Stimulated activated CD8-positive, alpha-beta memory T cell treated with anti-CD3 and anti-CD28 coated beads, Interleukin-15, amount 100 ng/mL, for 48 hours (primary cell): ENCODE measurements at places on chromosomes 4 and X.
A peak's percentile ranks its signal among the peaks of the same experiment; 100 is the strongest.

- DNase-seq, result no peak
Measured at GRCh38 chr4:135240796-135241195, 1039.2 kb upstream of the PABPC4L start.

DNA sequence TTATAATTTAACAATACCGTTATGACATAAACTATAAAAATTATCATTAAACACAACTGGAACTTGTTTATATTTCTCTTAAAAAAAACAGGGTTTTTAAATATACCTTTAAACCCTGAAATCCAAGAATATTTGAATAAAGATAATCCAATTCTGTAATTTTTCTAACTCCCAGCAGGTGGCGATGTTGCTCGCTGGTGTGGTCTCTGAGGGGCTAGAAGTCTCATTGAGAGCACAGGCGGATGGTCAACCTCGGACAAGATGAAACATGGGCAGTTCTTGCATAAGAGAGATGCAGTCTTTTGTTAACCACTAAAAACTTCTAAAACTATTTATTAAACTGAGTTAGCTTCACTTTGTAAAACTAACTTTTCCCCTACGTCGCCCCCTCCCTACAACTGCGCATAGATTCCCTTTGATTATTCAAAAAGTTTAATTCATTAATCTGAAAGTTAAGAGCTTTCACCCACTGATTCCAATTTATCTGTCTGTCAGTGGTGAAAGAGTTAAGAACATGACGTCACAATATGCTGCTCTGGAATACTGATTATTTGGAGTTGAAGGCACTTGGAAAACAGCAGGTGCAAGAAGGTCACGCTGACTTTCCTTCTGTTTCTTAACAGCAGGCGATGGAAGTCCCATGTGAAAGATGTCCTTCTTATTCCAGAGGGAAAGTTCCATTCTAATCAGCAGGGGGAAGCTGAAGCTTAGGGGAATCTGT is 29.5 kb downstream of the DMP1 start:
- peak; percentile 0 for DNase-seq

DNA sequence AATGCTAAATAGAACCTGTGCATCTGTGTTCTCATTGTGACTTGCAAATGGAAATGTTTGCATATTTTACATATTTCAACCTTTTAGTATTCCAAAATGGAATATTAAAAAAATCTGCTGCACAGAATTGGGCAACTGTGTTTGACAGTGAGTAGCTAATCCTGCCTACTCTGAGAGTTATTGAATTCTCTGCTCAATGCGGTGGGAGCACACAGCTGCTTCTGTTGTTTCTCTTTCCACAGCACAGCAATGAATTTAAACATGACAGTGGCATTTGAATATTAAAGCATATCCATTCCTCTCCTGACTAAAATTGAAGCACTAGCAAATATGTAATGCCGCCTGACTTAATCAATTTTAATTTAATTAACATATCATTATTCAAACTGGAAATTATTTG is 366.6 kb downstream of the GASK1B start:
- no peak for DNase-seq

DNA sequence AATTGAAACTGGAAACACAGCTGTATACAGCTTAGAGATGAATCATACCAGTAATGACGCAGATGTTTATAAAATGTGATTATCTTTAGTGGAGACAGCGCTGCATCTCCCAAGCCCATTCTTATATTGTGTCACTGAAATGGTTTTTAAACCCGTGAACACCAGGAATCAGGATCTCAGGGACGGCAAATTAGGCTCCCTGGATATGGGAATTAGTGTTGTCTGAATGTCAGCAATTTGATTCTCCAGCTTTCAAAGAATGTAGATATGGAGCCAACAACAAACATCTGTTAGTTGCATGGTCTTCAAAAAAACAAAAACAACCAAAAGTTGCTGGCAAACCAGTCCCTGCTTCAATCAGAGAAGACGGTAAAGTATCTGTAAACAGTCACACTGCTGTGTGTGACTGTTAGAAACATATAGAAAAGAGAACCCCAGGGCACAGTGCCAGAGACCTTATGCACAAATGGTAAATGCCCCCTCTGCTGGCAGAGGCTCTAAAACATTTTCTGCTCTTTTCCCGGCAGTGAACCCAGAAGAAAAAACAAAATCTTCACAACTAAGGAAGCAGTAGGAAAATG is 351.9 kb upstream of the FTHL17 start:
- DNase-seq, result no peak

GRCh38 chrX:154466907-154467306 is 8.8 kb downstream of the PLXNA3 start:
- DNase-seq, result no peak

- DNase-seq, result no peak
Measured at GRCh38 chrX:48467281-48467761, 2.7 kb downstream of the SLC38A5 start.

DNA sequence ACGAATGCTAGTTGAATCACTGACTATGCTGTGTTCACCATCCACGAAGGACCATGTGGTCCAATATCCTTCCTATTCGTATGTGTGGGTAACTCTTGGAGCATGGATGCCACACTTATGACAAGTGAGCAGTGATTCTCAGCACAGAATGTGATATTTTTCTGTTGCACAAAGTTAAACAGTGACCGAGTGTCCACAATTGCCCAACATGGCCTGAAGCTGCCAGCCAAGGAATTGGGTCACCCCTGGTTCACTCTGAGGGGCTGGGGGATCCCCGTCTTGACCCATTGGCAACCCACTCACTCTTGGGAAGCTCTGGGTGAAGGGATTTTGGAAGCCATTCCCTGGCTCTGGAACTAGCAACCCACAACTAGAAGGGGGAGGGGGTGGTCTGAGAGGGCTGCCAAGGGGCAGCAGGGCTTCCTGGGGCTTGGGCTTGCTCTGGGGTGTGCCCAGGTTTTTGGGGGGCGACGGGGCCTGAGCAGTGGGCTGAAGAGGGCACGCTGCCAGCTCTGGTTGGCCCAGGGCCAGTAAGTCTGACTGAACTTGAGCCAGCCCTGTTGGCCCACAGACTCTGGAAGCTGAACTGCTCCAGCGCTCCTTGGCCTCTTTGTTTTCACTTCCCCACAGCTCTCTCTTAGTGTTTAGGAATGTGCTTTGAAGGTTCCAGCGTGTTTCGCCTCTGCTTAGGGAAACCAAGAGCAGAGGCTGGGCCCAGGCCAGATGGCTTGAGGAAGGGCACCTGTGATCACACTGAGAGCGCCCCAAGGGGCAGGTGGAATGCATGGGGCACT is 43.1 kb upstream of the BCOR start:
- no peak for DNase-seq

- DNase-seq, result no peak
Measured at GRCh38 chr4:153683763-153684181, 308 bp upstream of the TLR2 start.

- DNase-seq, result no peak
Measured at GRCh38 chr4:113472864-113473263, 288.7 kb downstream of the CAMK2D start.

DNA sequence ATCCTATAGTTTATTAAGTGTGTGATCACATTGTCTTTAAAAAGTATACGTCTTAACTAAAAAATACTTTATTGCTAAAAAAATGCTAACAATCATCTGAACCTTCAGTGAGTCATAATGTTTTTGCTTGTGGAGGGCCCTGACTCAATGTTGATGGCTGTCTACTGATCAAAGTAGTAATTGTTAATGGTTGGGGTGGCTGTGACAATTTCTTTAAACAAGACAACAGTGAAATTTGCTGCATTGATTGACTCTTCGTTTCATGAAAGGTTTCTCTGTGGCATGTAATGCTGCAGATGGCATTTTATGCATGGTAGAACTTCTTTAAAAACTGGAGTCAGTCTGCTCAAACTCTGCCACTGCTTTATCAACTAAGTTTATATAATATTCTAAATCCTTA is 101.4 kb upstream of the IL15 start:
- no peak for DNase-seq

GRCh38 chr4:39062094-39062769 is at the start of gene KLHL5:
Gene KLHL5 (plus strand): TSS chr4:39062232. CDS start chr4:39062653, 421 bp downstream.
- no peak for DNase-seq

GRCh38 chr4:72507860-72508419 is 61.1 kb downstream of the ADAMTS3 start:
- no peak for DNase-seq

DNA sequence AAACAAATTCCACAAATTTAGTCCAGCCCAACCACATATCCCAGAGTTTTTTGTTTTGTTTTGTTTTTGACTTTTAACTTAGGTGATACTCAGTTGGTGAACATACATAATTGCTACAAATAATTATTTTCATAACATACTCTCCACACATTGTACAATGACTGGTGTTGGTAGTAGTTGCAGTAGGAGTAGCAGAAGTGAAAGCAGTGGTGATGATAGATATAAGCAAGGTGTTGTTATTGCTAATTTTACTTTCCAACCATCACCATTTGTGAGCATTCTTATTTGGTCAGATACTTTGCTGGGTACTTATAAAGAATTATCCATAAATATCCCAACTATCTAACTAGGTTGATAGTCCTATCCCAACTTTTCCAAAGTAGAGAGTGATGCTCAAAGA is 47.3 kb downstream of the ARHGAP24 start:
- DNase-seq, result no peak

DNA sequence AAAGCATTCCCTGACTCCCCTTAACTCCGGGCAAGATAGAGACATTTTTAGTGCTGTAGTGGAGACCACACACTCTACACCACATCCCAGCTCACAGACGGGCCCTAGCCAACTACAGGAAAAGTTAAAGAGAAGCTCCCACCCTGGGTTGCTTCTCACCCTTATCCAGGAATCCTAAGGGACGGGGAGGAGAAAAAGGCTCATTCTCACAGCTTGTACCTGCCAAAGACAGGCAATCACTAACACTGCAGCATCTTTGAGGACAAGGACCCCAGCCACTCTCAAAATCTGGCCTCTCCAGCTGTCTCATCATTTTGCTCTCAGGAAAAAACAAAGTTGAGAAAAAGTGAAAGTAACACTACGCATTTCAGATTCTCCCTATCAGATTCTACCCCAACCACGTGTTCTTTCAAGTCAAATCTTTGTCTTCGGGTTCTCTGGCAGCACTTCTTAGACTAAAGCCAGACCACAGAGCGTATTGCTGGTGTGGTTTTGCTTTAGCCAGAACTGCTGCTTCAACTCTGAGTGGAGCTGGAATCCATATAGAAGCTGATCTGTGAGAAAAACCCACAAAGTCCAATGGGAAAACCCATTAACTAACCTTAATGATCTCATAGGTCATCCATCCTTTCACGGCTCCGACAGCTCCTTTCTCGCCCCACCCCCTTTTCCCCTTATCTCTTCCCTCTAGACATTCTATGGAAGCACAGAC is 605.9 kb upstream of the DIPK2B start:
- DNase-seq, result no peak

- no peak for DNase-seq
Measured at GRCh38 chr4:82833696-82834313, 35.2 kb upstream of the SCD5 start.

GRCh38 chr4:133865612-133866327 is 335.8 kb downstream of the PABPC4L start:
- DNase-seq, result no peak
